ENCODE measurements at places on chromosomes 11 and 22. TPM values are rescaled to one million over a fixed set of nuclear protein-coding genes. Genes with fewer than 3 reads are reported as not detected.

DNA sequence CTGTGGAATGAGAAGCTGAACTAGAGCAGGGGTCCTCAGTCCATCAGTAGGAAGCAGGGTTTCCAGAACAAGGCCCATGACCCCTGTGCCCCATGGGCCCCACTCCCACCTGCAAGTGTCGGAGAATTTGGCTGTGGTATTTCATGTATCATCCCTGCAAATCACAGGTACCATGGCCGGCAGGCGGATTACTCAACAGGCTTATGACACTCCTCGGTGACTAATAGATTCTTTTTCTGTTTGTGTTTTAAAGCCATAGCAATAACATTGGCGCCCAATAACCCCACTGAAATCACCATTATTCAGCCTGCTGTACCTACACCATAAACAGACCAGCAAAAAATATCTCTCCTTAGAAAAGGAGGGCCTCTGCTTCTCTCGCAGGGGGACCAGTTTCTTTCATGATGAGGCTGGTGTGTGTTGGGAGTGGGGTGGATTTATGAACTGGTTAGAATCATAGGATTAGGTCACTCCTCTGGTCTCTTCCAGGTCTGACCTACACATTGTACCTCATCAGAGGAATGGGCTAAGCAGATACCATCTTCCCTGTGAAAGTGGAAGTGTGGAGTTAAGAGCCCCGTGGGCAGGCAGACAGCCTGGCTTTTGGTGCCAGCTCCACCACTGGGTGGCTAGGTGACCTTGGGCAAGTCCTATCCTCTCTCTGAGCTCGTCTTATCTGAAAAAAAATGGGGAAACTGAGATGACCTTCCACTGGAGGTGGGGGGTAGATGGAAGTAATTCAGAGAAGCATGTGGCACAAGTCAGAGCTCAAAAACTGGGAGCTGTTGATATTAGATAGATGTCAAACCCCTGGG is 60.2 kb upstream of the WNT11 start:
- DNase-seq, result peak; percentile 81

JAML gene
- total RNA-seq, result not detected

DNA sequence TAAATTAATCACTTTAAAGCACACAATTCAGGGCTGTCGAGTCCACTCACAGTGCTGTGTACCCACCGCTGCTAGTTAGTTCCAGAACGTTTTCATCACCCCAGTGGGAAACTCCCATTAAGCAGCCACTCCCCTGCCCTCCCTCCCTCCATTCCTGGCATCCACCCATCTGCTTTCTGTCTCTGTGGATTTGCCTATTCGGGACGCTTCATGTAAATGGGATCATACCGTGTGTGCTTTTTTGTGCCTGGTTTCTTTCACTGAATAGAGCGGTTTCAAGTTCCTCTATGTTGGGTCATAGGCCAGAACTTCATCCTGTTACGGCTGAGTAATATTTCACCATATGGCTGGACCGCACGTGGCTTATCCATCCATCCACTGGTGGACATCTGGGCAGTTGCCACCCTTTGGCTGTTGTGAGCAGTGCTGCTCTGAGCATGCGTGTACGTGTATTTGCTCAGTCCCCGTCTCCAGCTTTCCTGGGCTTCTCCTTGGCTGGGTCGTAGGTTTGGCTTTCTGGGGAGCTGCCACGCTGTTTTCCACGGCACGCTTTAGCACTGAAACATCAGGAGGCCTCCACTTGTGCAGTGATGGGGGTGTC is 30.1 kb downstream of the ARHGAP8 start:
- DNase-seq, result no peak

DDTL gene
- 0.57 TPM for total RNA-seq

OR6T1 gene
- total RNA-seq, result not detected

CRYBA4 gene
- total RNA-seq, result not detected

PHETA2 gene
- 13.3 TPM for total RNA-seq

DNA sequence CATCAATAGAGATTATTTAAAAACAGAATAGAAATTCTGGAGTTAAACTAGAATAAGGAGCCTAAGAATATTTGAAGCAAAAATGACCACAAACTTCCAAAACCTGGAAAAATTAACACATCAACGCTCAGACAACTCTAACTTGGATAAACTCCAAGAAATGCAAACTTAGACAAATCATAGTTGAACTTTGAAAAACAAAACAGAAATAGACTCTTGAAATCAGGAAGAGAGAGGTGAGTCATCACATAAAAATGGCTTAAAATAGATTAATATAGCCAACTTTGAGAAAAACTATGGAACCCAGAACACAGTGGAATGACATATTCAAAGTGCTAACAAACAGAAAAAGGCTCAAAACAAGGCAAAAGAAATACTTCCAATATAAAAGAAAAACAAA is 974.2 kb downstream of the JRKL start:
- DNase-seq, result no peak

MAJIN gene
- total RNA-seq, result not detected

C22orf31 gene
- not detected for total RNA-seq

DNA sequence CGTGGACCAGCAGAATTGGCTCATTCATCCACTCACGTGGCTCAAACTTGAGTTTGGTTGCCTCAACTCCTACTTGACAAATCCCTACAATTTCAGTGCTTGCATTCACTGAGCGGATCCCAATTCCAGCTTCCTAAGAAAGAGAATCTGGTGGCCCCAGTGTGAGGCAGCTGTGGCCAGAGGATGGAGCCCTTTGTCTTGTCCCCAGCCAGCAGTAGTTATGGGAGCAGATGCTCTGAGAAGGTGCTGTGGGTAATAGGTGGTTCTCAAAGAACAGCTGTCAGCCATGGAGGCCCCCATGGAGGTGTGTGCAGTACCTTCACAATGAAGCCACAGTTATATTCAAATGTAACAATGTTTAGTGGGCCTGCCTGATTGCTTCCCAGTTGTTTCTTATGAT is 39.3 kb downstream of the KREMEN1 start:
- no peak for DNase-seq

DNA sequence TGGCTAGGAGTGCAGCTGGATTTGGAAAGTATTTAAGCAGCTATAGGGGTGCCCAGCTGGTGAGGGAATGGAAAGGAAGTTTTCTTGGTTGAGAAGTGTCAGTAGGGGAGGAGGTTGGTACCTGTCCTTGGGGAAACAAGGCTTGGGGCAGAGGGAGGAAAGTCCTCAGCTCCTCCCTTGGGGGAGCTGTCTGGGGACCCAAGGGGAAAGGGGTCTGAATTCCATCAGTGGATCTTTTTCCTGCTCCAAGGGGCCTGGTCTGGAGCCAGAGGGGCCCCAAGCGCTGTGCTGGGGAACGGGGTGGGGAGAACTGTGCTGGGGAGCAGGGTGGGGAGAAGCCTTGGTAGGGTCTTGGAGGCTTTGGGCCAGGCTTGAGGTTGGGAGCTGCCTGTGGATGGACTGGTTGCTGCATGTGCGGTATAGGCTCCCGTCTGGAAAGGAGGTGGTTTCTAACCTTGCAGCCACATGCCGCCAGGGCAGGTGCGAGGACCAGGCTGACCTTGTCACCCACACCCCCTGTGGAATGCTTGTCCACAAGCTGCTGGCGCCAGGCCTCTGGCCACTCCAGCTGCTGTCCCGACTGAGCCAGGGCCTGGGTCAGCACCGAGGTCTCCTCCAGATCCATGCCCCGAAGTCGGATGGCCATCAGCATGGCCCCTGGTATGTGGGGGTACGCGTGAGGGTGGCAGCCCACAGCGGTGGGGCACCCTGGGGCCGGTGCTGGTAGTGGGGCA is 963 bp downstream of the TYMP start:
- DNase-seq, result no peak

DNA sequence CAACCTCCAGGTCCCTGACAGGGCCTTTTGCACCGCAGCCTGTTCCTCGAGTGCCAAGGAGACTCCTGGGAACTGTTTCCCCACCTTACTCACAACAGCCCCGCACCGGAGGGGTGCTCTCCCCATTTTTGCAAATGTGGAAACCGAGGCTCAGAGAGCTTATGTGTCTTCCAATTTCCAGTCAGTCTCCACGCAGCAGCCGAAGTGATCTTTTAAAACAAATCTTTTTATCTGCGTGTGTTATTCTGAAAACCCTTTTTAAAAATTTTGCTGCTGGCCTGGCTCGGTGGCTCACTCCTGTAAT is 409 bp upstream of the TMEM134 start:
- no peak for DNase-seq

SEC14L3 gene
- not detected for total RNA-seq

DNA sequence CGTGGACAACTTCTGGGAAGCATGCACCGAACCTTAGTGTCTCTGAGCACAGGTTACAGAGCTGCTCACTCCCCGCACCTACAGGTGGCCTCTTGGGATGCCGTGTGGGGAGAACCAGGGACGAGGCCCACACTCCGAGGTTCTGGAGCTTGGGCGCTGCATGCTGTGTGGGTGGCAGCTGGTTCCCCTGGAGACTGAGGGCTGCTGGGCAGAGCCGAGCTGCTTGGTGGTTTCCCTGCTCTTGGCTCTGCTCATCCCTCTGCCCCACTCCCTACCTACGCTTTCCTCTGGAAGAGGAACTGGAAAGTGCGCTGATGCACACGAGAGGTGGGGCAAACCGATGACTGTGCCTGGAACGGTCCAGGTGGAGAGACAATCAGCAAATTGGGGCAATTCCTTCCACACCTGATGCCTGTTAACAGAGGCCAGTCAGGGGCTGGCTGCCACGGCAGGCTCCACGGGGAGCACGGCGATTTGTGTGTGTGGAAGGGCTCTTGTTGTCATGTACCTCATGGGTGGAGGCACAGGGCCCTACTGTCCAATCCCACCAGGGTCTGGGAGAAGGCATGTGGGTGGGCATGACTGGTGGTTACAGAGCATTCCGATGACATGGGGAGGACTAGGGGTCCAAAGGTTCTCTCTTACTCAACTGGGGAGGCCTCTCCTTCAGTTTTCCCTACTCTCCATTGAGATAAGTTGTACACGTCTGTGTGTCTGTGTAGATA is 60.9 kb downstream of the ST14 start:
- DNase-seq, result no peak

DNA sequence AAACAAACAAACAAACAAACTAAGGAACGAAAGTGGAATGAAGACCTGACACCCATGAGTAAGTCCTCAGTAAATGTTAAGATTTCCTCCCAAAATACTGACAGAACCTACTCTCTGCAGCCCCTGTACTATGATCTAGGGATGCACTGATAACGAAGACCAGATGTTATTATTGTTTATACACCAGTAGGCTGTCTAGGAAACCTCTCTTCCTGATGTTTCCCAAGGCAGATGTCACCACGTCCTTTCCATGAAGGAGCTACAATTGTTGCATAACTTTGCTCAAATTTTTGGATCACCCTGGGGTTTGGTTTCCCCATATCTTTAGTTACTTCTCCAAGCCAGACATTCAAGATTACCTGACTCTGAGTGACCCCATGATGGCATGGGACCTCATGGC is 340.7 kb downstream of the MIAT start:
- no peak for DNase-seq

HBG1 gene
- total RNA-seq, result not detected

LRRC75B gene
- 1.1 TPM for total RNA-seq

DNA sequence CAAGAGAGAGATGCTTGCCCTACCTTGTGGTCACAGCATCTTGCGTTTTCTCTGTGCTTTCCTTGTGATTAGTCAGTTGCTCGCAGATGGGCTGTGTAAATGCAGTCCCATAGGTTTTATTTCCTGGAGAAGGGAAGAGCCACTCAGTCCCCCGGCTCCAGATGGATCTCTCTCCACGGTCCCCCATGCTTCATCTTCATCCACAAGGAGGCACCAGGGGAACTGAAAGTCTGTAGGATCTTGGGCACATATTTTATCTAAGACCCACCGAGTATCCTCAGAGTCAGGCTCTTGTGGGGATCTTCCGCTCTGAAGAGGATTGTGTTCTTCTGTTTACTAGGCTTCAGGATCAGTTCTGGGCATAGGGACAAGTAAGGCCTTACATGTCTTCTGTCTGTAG is 66.8 kb upstream of the E2F8 start:
- DNase-seq, result no peak

- DNase-seq, result no peak
These were observed 40.2 kb downstream of the CELF1 start for GRCh38 chr11:47512701-47513100.

GRCh38 chr11:130118636-130119387 is 40.8 kb upstream of the ST14 start:
- DNase-seq, result no peak

SLN gene
- not detected for total RNA-seq

DNA sequence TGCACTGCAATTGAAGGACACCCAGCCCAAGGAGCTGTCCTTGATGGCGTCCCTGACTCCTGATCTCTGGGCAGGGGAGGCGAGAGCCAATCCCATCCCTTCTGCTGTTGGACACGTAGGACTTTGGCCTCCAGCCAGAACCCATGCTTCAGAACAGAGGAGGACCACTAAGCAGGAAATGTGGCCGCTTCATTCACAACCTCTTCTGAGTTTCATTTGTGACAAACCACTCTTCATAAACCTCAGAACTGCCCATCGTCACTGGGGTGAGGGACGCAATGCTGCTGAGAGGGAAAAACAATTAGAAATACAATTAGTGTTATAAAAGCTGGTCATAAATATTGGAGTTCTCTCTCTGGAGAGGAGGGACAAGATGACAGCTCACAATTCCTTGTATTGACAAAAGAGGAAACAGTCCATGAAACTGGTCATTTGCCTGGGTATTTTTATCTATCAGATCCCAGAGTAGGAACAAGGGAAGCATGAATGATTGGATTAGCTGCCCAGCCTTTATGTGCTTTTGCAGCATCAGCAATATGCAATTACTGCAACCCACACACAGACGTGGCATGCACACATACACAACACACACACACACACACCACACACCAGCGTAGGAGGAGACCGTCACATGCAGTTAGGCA is 216.5 kb upstream of the CADM1 start:
- DNase-seq, result no peak

SAA4 gene
- not detected for total RNA-seq

- no peak for DNase-seq
These were observed 2.7 kb upstream of the VSIG2 start for GRCh38 chr11:124754710-124755109.

- DNase-seq, result no peak
These were observed 47.1 kb downstream of the PISD start for GRCh38 chr22:31614781-31615490.

DNA sequence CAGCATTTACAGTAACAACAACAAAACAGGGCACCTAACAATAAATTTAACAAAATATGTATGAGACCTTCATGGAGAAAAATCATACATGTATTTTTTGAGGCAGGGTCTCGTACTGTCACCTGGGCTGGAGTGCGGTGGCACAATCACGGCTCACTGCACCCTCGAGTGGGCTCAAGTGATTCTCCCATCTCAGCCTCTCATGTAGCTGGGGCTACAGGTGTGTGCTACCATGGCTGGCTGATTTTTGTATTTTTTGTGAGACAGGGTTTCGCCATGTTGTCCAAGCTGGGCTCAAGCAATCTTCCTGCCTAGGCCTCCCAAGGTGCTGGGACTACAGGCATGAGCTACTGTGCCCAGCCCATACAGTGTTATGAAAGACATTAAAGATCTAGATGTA is 278.1 kb downstream of the SWAP70 start:
- no peak for DNase-seq

GRCh38 chr11:48103621-48104567 is 112.7 kb upstream of the OR4B1 start:
- DNase-seq, result no peak

DNA sequence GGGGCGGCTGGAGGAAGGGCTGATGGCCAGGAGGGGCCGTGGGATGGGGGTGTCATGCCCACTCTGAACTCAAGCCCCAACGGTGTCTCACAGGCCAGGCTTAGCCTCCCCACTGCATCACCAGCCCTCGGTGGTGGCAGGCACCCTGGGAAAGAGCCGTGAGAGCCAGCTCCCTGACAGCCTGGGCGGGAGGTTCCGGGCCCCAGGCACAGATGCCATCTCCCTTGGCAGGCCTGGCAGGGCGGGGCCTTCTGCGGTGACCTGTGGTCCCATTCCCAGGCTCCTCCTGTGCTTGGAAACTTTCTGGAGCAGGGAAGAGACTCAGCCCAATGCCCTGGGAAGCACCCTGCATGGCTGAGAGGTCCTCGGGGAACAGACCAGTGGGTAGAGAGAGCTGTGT is 4.8 kb downstream of the PHLDA2 start:
- no peak for DNase-seq

All from HFFc6 (cell line).